ENCODE measurements at places on chromosomes 7 and 10. TPM values are rescaled to one million over a fixed set of nuclear protein-coding genes. Genes with fewer than 3 reads are reported as not detected.
A peak's percentile ranks its signal among the peaks of the same experiment; 100 is the strongest.

DNA sequence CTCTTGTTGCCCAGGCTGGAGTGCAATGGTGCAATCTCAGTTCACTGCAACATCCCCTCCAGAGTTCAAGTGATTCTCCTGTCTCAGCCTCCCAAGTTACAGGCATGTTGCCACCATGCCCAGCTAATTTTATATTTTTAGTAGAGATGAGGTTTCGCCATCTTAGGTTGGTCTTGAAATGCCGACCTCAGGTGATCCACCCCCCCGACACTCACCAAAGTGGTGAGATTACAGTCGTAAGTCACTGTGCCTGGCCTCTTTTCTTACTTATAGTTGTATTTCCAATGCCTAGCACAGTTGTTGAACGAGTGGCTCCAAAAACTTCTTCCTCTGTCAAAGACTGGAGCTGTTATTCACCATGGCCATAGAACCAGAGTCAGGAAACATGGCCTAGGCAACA is 6.7 kb downstream of the RNF216 start:
- DNase-seq, result no peak

- DNase-seq, result no peak
Measured at GRCh38 chr10:69495666-69496065, 44.4 kb downstream of the TSPAN15 start.

- DNase-seq, result peak; percentile 59
Measured at GRCh38 chr10:129742742-129743550, 221.1 kb downstream of the EBF3 start.

DNA sequence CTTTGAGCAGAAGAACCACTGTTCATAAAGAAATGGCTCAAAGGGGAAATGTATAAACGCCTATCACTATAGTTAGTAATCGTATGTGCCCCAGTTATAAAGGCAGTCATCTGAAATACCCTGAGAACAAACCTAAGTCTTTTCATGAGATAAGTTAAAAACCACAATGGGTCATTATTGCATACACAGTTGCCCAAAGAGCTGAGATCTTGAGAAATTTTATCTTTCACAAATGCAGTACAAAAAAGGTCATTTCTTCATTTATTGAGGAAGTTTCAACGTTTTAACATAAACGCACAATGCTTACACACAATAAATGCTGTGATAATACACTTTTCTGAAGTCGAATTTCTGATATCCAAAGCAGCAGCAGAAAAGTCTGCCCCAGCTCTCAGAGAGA is 114.4 kb downstream of the MICU1 start:
- no peak for DNase-seq

NUPR2 gene
- polyA plus RNA-seq, result 39.6 TPM

RAB19 gene
- 0.82 TPM for polyA plus RNA-seq

Data from kidney (tissue), 22 donors.